ENCODE measurements at places on chromosomes 2 and 18.

GRCh38 chr18:55265130-55265675, 305.9 kb upstream of the CCDC68 start:
- DNase-seq: no peak

DNA sequence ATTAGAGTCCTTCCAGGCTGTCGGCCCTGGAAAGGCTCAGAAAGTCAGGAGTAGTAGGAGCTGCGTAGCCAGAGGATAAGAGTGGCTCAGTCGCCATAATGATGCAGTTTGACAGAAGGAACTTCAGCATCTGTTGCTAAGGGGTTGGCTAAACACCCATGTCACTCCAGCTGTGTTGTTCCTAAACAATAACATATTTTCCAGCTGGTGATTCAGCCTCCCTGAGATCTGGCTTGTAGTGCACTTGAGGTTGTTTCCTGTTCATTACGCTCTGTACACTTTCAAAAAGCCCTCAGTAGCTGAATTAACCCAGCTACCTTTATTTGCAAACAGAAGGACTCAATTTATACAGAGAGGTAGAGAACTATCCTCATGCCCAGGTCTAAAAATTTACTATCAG, 39.7 kb upstream of the EPAS1 start:
- DNase-seq: no peak

DNA sequence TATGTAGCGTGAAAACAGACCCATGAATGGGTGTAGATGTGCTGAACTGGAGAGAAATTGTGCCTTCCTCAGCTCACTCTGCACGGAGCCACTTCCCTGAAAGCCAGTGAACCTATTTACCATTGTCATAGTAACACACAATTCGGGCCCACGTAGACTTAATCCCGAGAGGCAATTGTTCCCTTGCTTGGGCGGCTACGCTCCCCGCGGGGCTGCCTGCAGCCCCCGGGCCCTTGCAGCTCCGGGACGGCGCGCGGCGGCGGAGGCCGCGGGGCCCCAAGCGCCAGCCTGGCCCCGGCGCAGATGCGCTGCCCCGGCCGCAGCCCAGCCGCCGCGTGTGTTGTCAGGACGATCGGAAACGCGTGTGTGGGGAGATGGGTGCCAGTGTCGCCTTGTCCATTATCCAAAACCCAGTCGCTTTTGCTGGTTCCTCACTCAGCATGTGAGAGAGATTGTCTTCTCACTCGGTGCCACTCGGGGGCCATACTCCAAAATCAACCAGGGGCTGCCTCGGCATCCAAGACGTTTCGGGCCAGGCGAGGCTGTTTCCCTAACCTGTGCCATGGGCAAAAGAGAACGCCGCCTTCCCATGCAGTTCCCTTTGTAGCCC, 17.9 kb upstream of the LRRTM1 start:
- DNase-seq: no peak

GRCh38 chr2:41414486-41415230, 633.2 kb upstream of the PKDCC start:
- DNase-seq: no peak

- DNase-seq: no peak
Observed at GRCh38 chr18:2825613-2826175, 21.1 kb upstream of the EMILIN2 start.

DNA sequence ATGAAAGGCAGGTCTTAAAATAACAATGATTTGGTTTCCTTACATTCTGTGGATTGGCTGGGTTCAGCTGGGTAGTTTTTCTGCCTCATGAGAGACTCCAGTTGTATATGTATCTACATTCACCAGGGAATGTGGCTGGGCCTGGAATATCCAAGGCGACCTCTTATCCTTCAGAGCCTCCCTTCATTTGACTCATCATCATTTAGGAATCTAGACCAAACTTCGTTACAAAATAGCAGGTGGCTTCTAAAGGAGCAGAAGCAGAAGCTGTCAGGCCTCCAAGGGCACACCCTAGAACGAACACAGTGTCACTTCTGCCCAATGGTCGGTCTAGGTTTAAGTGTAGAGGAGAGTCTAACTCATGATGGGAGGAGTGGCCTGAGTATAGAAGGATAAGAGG, 204.2 kb downstream of the EN1 start:
- no peak for DNase-seq

DNA sequence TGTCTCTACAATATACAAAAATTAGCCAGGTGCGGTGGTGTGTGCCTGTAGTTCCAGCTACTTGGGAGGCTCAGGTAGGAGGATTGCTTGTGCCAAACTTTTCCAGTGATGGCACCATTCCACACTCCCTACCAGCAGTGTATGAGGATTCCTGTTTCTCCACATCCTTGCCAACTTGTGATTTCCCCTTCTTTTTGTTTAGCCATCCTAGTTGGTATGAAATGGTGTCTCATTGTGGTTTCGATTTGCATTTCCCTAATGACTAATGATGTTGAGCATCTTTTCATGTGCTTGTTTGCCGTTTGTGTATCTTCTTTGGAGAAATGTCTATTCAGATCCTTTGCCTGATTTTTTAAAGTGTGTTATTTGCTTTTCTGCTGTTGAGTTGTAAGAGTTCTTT, 41.0 kb downstream of the EPB41L5 start:
- DNase-seq: no peak

DNA sequence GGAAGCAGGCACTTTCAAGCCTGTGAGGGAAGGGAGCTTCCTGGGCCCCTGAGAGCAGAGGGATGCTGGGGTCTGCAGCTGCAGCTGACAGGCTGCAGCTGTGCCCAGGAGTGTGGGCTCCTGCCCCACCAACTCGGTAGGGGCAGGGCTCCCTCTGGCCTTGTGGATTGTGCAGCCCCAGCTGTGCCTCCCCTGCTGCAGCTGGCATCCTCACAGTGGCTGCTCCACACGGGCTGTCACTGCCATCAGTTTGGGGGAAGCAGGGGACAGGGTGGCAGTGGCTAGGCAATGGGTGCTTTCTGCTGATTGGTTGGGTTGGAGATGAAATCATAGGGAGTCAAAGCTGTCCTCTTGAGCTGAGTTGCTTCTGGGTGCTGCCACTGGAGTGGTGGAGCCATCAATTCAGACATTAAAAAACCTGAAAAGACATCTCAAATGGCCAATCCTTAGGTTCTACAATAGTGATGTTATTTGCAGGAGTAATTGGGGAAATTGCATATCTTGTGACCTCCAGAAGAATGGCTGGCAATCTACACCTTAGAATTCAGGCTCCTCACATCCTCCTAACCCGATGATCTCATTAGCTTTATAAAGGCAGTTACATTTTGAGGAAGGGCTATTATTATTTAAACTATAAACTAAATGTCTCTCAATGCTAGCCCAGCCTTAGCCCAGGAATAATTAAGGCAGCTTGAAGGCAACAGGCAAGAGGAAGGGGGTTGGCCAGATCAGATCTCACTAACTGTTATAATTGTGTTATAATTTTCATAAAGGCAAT, 41.3 kb downstream of the FAM171B start:
- no peak for DNase-seq

GRCh38 chr2:219207134-219207883, 727 bp downstream of the ZFAND2B start:
- DNase-seq: no peak

DNA sequence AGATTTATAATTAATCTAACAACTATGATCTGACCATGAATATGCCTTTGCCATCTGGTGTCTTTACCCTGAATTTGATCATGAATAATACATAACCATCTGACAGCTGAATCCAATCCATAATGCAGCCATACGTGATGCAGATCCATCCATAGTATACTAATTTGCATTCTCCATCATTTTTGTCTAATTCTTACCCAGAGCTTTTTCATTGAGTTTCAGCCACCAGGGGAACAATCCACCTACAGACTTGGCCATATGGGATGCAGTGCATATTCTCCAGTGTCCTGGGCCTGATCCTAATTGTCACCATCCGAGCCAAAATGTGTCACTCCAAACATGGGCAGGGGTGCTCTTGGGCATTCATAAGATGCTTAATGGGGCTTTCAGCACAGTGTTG, 227.2 kb upstream of the CRIM1 start:
- no peak for DNase-seq

DNA sequence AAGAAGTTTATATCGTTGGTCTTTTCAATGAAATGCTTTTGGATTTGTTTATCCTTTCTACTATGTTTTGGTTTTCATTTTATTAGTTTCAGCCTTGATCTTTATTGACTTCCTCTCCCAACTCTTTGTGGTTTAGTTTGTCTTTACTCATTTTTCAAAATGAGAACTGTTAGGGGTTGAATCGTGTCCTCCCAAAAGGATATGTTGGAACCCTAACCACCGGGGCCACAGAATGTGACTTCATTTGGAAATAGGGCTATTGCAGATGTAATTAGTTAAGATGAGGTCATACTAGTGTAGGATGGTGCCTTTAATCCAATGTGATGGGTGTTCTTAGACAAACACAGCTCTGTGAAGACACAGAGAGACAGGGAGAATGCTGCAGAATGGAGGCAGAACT, 60.4 kb upstream of the IL1R2 start:
- DNase-seq: no peak

GRCh38 chr2:111622859-111623258, 261.1 kb downstream of the ANAPC1 start:
- DNase-seq: no peak

- DNase-seq: no peak
Observed at GRCh38 chr2:68119504-68119903, 38.2 kb upstream of the PNO1 start.

- no peak for DNase-seq
Observed at GRCh38 chr2:177902395-177903163, 170.0 kb downstream of the PDE11A start.

- no peak for DNase-seq
Observed at GRCh38 chr2:206983161-206983859, 44.0 kb downstream of the CPO start.

DNA sequence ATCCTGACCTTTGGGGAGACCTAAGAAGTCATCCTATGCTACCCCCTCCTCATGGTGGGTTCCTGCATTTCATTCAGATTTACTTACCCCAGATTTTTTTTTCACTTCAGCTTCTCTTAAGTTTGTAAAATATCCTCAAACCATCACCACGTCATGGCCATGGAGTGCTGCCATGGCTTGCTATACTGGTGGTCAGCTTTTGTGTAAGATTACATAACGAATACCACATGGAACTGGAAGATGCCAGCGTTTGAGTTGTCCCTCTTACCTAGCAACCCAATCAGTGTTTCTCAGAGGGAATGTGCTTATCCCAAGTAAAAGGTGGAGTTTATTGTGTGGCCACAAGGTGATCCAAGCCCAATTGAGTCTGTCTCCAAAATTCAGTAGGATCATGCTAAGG, 148.6 kb upstream of the ALPP start:
- no peak for DNase-seq

GRCh38 chr2:80061881-80062280, 242.7 kb downstream of the LRRTM1 start:
- no peak for DNase-seq

GRCh38 chr2:101803128-101803527, 105.6 kb downstream of the MAP4K4 start:
- DNase-seq: no peak

GRCh38 chr2:20797096-20797495, 25.8 kb downstream of the LDAH start:
- DNase-seq: no peak

DNA sequence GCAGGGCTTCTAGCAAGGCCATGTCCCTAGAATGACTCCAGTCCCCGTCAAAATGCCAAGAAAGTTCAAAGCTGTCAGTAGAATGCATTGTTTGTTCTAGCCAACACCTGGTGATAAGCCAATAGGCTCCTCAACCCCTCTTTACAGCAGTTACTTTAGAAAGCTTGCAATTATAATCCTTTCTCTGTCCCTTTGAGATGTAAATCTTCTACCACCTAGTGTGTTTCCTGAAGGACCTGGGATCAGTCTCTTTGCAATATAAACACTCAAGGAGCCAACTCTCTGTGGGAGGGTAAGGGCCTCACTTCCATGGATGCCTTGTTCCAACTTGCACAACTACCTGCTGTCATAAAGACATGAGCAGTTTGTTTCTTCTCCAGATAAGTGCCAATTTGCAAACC, 301.8 kb downstream of the NBAS start:
- no peak for DNase-seq

DNA sequence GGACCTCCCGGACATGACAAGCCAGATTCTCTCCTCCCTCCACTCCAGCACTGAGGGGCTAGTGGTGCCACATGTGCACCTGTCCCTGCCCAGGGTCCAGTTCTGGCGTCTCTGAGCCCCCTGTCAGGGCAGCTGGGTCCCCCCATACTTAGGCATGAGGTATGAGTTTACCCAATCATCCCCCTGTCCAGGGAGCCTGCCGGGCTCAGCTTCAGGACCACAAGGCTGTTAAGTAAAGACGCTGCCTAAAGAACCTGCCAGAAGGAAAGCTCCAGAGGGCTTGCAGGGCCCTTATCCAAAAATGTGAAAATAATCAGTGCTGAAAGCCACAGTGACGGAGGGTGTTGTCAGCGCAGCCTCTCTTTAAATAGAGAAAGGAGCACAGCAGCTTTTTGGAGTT, 40.0 kb downstream of the SH3BP4 start:
- DNase-seq: no peak

- DNase-seq: no peak
Observed at GRCh38 chr2:119117891-119118882, 40.4 kb downstream of the C1QL2 start.

DNA sequence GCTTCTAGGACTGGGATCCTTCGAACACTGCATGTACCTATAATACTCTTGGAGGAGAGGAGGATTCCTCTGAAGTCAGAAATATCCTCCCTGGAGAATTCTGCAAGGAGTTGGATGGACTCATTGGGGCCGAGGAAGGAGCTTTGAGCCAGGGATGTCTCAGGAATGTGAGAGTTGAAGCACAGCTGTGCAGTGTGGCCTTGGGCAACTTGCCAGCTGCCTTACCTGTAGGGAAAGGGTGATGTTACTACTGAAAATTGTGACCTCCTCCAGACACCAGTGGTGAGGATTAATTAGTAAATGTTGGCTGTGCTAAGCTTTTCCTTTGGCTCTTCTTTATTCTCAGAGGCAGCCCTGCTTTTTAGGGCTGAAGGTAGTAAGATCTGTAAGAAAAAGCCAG, 41.4 kb downstream of the FMNL2 start:
- no peak for DNase-seq

GRCh38 chr18:57657542-57657941, 35.9 kb upstream of the NARS1 start:
- no peak for DNase-seq

DNA sequence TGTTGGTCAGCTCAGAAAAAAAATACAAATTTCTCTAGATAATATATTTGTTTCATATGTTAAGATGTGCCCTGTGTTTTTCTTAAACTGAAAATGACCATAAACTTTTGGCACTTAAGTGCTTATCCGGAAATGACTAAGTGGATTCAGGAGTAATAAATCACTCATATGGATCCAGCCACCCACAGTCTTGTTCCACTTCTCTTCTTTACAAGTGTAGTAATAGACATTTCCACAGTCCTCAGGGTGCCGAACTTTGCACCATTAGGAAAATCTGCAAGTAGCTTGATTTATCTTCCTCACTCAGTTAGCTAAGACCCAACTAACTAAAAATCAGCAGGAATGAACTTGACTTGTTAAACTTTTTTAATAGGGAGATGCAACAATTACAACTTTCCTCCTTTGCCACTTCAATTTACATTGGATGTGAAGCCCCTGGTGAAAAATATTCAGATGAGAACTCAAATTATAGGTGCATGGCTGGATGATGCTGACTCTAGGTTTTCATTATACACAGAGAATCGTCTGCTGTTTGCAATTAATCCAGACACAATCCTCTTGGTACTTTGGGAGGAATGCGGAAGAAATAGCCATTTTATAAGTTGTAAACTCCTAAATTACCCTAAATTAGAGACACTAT, 322.5 kb downstream of the ARHGAP15 start:
- DNase-seq: peak; percentile 2

GRCh38 chr2:240820607-240821428, 799 bp upstream of the KIF1A start:
- DNase-seq: no peak

- no peak for DNase-seq
Observed at GRCh38 chr18:76672627-76673026, 149.7 kb upstream of the ZNF236 start.

Data from stimulated activated CD4-positive, alpha-beta T cell treated with anti-CD3 and anti-CD28 coated beads, Interleukin-1b, Interleukin-23, amount 100 ng/mL, for 48 hours (primary cell).